Caco-2 (cell line): ENCODE measurements at places on chromosomes 6 and 20. TPM values are rescaled to one million over a fixed set of nuclear protein-coding genes. Genes with fewer than 3 reads are reported as not detected.
A peak's percentile ranks its signal among the peaks of the same experiment; 100 is the strongest.

- DNase-seq: no peak
Observed at GRCh38 chr20:60148885-60149284, 190.7 kb downstream of the CDH26 start.

DNA sequence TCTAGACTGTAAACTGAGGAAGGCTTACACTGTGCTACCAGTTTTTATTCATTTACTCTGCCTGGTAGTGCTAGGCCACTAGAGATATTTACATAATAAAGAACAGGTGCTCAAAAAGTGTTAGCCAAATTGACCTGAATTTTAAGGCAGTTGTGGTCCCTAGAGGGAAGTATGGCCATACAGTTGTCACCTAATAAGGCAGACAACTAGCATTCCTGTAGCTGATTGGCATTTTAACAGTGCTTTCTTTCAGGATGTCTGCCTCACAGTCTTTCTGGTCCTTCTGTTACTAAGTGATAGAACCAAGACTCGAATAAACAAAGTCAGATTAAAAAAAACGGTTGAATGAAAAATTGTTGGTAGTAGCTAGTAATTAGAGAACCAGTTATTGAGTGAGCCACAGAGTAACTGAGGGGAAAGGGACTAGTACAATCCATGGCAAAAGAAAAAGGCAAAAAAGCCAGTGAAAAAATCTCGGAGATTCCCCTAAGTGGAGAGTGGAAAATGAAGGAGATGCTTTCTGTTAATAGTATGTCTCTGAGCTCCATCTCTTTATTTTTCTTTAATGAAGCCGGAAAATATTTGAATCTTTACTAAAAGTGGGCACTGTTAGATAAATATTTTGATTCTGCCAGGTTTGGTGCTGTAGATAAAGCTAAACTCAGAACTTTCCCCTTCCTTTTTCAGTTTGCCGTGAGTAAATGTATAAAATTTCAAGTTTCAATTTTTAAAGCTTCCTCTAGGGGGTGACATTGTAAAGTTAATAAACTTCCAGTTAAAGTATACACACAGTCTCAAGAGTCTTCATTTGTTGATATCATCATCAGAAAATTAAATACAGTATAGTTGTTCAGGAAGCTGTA, 9.1 kb downstream of the VTA1 start:
- no peak for DNase-seq

DNA sequence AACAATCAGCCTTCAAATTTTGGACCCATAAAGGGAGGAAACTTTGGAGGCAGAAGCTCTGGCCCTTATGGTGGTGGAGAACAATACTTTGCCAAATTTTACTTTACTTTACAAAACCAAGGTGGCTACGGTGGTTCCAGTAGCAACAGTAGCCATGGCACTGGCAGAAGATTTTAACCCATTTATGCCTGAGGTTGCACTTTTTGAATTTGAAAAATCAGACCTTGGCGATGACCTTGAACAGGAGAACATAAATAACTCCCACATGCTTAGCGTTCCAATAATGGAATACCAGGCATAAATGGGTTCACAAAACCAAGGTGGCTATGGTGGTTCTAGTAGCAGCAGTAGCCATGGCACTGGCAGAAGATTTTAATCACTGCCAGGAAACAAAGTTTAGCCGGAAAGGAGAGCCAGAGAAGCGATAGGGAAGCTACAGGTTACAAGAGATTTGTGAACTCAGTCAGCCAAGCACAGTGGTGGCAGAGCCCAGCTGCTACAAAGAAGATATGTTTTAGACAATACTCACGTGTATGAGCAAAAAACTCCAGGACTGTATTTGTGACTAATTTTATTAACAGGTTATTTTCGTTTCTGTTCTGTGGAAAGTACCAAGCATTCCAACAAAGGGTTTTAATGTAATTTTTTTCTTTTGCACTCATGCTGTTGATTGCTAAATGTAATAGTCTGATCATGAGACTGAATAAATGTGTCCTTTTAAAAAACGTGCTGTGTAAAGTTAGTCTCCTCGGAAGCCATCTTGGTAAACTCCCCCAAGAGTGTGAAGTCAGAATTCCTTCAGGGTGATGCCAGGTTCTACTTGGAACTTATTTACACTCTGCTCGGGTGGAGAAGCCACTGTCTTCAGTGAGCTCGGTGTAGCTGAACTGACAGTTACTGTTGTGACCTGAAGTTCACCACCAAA, 6.7 kb downstream of the SFT2D1 start:
- DNase-seq: no peak

DNA sequence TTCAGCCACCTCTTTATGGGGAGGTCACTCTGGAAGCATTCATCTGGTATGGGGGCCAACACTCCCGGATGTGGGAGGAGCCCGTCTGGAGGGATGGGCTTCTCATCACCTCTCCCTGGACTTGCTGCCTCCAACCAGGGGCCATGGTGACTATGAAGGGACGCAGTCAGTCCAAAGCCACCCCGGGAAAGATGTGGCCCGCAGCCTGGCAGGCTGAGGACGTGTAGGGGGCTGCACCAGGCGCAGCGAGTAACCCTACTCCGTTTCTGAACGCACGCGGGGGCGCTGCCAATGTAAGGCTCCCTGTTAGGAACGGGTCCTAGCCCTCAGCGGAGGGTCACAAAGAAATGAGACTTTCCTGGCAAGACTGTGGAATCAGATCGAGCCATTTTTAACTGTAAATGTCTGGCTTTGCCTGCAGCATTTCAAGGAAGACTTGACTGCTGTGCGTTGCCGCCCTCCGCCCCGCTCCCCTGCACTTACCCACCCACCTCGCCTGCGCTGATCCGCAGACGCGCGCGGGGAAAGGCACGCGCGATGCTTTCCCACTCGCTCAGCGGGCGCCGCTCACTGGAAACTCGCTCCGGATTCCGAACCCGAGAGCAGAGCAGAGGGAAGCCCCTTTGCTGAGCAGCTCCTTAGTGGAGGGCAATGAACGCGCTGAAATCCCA, 55.1 kb downstream of the IL20RA start:
- peak; percentile 42 for DNase-seq

GRCh38 chr6:140346428-140346827, 972.0 kb upstream of the CITED2 start:
- no peak for DNase-seq

DNA sequence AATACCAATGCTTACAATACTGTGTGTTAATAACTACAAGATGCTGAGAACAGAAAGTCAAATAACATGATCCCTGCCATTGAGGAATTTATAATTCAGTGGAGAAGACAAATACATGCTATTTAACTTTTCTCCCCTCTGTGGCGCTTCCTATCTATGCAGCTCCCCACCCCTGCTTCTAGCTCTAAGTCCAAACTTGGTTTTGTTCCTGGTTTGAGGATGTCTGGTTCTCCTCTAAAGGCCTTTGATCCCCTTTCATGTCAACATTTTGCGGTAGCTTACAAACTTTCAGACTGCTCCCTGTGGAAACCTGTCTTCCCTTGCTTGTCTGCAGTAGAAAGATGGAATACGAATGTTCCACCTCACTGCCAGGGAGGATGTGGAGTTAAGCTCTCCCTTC, 18.4 kb upstream of the REPS1 start:
- DNase-seq: no peak

DNA sequence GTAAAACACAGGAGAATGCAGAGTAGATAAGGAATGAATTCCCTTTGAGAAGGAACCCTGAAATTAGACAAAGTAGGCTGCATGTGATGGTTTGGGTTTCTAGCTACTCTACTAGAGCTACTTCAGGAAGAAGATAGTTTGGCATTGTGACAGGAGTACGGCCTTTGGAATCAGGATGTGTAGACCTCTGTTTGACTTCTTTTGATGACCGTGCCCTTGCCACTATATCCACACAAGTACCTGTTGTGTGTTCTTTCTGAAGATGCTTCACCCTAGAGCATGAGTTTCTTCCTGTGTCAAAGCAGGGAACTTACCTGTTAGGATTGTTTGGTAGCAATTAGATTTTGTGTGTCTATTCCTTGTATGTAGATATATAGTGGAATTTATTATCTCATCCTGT, 41.7 kb downstream of the CD2AP start:
- no peak for DNase-seq

GRCh38 chr6:118722829-118723813, 71.7 kb upstream of the CEP85L start:
- DNase-seq: no peak

- no peak for DNase-seq
Observed at GRCh38 chr6:72554761-72555221, 67.1 kb upstream of the KCNQ5 start.

- DNase-seq: no peak
Observed at GRCh38 chr6:2783188-2783963, 18.2 kb downstream of the WRNIP1 start.

DNA sequence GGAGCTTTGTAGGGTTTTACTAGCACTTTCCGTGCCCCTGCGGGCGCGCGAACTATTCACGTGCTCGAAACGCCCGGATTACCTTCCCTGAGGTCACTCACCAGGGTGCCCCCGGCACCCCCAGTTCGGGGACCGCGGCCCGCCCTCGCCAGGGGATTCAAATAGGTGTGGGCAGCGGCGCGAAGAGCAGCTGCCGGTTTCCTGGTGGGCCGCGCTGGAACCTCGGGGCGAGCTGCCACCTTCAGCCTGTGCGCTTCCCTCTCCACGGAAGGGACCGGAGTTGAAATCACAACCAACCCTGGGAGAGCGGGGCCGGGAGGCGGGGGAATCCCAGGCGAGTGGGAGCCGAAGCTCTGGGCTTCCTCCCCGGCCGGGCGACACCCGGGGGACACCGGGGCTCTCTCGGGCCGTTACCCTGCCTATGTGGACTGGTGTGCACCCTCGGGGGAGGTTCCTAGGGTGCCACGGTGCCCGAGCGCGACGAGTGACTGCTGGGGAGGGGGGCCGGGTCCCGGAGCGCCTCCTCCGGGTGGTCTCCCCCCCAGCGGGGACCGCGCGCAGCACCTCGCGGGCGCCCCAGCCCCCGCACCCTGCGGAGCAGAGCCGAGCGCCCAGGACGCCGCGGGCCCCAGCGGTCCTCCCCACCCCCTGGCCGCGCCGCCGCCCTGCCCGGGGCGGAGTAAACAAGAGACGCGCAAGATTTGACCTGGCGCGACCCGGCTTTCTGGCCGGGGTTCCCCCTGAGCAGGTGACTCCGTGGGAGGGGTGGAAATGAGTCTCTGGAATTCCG, 2.1 kb upstream of the HIVEP2 start:
- peak; percentile 62 for DNase-seq

DNA sequence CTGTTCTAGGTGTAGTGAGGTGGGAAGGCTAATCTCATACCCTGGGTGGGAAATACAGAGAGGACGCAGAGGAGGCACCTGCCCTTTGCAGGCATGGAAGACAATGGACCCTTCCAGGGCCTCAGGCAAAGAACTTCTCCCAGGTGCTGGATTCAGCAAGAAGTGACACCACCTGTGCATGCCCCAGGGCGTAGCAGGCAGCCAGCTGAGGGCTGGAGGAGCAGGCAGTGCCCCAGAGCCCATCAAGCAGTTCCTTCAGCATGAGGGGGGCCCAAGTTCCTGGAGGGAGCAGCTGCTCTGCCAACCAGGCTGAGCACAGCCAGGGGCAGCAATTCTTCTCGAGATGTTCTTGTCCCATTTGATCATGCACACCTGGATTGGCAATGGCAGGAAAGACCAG, 170.3 kb upstream of the PDE10A start:
- no peak for DNase-seq

- DNase-seq: no peak
Observed at GRCh38 chr6:110214338-110214737, 34.1 kb downstream of the CDC40 start.

DNA sequence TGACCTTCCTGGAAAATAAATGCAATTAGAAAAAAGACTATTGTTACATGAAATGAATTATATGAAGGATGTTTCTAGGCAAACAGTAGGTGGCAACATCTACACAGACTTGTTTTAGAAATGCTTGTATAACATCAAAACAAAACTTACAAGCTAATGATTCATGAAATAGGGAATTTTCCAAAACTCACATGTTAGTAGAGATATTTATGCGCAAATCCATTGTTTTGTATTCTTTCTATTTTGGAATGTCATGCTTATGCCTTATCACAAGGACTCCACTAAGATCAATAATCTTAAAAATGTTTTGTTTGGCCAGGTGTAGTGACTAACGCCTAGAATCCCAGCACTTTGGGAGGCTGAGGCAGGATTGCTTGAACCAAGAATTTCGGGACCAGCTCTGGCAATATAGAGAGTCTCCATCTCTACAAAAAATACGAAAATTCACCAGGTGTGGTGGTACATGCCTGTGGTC, 32.3 kb upstream of the LGSN start:
- DNase-seq: no peak

- no peak for DNase-seq
Observed at GRCh38 chr20:36275011-36275410, 31.1 kb upstream of the DLGAP4 start.

Gene TPD52L1
- 60.1 and 83.9 TPM in 2 replicates for total RNA-seq

Gene PXMP4
- total RNA-seq: 37.3 and 39.5 TPM in 2 replicates

Gene LY6G6C
- 0.88 and 1.3 TPM in 2 replicates for total RNA-seq

Gene RSPH9
- not detected in 2 replicates for total RNA-seq

Gene MYB
- 2.3 and 2.7 TPM in 2 replicates for total RNA-seq

Gene SLPI
- 3.0 TPM in 2 replicates for total RNA-seq
